ENCODE measurements at places on chromosomes 5 and 9. TPM values are rescaled to one million over a fixed set of nuclear protein-coding genes. Genes with fewer than 3 reads are reported as not detected.

DNA sequence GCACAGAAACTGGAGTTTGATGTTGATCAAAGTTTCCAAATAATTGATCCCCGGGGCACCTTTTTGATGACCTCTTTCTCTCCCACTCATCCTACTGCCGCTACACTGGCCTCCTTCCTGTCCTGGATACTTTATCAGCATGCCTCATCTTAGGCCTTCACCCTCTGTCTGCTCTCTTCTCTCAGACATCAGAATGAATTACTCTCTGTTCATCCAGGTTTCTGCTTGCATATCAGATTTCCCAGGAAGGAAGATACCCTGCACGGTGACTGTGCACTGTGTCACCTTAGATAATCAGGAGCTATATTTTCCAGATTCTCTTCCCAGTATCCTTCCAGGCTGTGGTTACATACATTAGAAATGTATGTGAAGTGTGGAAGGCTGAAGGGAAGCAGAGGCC lies 397.0 kb downstream of the DIRAS2 start:
- no peak overlapping the region for H3K4me3 ChIP-seq
- no peaks in the 10 kb centered on the region for H3K36me3 ChIP-seq
- H3K4me1 ChIP-seq = no peaks in the 10 kb centered on the region
- no peaks in the 10 kb centered on the region for H3K27me3 ChIP-seq
- H3K27ac ChIP-seq = no peak overlapping the region
- DNase-seq = no peak

Gene IL33
- not detected for total RNA-seq

Gene OLFM1
- 0.21 TPM for total RNA-seq

GRCh38 chr5:37071901-37072581 lies 177.1 kb downstream of the CPLANE1 start:
- H3K36me3 ChIP-seq = no peaks in the 10 kb centered on the region
- no peak overlapping the region for H3K27ac ChIP-seq
- no peaks in the 10 kb centered on the region for H3K4me1 ChIP-seq
- no peak for DNase-seq

Gene SEMA5A
- total RNA-seq = 0.28 TPM

Gene PRRX2
- not detected for total RNA-seq

Gene NR2F1
- total RNA-seq = 0.32 TPM

DNA sequence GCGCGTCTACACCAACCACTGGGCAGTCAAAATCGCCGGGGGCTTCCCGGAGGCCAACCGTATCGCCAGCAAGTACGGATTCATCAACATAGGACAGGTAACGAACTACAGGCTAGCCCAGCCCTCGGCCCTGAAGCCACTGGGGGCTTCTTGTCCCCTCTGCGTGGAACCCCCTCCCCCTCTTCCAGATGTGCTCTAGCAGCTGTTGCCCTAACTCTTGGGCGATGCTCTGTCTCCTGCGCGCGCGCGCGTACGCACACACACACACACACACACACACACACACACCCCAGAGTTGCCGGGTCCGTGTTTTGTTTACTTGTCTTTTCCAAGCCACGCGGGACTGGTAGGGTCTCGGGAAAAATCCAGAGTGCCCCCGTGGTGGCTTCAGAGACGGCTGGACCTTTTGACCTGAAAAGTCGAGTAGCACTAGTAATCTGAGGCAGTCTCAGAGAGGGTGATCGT lies 836 bp downstream of the PCSK5 start:
- no peaks in the 10 kb centered on the region for H3K4me1 ChIP-seq
- no peak for DNase-seq
- no peak overlapping the region for H3K27ac ChIP-seq
- H3K27me3 ChIP-seq = no peaks in the 10 kb centered on the region
- no peaks in the 10 kb centered on the region for H3K36me3 ChIP-seq

DNA sequence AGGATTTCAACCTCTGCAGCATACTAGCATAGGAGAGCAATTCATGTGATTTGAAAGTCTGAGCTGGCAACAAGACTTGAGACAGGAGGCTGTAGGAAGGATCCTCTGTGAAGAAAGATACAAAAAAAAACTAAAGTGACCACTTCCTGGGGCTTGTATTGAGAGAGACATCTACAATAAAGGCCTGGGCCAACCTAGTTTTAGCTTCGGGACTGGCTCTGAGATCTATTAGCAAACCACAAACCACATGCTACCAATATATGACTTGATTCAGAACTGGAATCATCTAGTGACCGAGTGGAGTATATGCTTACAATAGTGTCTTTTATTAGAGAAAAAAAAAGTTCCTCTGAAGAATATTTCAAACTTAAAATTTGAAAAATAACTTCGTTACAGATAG lies 1448.9 kb upstream of the CDH6 start:
- no peak overlapping the region for H3K27ac ChIP-seq
- no peaks in the 10 kb centered on the region for H3K36me3 ChIP-seq
- no peaks in the 10 kb centered on the region for H3K27me3 ChIP-seq
- DNase-seq = no peak

Gene AFAP1L1
- total RNA-seq = not detected

DNA sequence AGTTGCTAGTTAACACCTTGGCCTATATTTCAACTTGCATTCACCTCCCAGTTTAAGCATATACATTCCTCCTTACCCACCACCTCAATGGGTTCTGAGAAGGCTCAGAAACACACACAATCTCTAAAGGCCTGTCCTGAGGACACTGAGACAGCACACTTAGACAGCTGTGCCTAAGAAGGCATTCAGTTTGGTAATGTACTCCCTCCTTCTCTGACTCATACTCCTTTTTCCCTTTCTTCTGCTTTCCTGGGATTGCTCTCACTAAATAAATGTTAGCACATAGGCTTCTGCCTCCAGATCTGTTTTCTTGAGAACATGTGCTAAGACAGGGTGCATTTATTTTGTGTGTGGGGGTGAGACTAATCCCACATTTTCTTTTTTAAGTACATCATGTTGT lies 456.8 kb upstream of the CDH6 start:
- H3K27me3 ChIP-seq = no peaks in the 10 kb centered on the region
- H3K27ac ChIP-seq = no peak overlapping the region
- no peak overlapping the region for H3K4me3 ChIP-seq
- no peaks in the 10 kb centered on the region for H3K4me1 ChIP-seq
- no peak for DNase-seq

Gene CNTNAP3
- total RNA-seq = not detected

DNA sequence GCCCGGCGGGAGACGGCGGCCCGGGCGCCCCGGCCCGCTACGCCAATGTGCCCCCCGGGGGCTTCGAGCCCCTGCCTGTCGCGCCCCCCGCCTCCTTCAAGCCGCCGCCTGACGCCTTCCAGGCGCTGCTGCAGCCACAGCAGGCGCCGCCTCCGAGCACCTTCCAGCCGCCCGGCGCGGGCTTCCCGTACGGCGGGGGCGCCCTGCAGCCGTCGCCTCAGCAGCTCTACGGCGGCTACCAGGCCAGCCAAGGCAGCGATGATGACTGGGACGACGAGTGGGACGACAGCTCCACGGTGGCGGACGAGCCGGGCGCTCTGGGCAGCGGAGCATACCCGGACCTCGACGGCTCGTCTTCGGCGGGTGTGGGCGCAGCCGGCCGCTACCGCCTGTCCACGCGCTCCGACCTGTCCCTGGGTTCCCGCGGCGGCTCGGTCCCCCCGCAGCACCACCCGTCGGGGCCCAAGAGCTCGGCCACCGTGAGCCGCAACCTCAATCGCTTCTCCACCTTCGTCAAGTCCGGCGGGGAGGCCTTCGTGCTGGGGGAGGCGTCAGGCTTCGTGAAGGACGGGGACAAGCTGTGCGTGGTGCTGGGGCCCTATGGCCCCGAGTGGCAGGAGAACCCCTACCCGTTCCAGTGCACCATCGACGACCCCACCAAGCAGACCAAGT lies 723 bp downstream of the SNX18 start:
- no peaks in the 10 kb centered on the region for H3K36me3 ChIP-seq
- DNase-seq = no peak
- H3K4me3 ChIP-seq = peak overlapping the region; percentile 73
- H3K27me3 ChIP-seq = no peaks in the 10 kb centered on the region

DNA sequence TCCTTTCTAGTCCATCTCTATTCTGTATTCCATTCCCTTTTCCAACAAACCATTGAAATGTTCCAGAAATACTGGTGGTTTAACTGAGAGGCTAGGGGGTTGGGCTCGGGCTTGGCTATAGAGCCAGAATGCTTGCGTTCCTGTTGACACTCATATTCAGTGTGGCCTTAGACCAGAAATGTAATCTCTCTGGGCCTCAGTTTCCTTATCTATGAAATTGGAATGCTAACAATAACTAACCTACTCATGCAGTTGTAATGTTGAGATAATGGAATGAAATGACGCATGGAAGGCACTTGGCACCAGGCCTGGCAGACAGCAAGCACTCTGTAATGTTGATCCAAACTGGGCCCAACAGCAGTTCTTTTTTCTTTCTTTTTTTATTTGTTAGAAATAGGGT lies 26.8 kb downstream of the JADE2 start:
- H3K4me1 ChIP-seq = peaks cover 76% of the 10 kb centered on the region
- H3K27me3 ChIP-seq = no peaks in the 10 kb centered on the region
- DNase-seq = no peak
- H3K27ac ChIP-seq = 0 out of 2 replicates have a peak overlapping the region, but pooled peaks have one; percentile 35
- peaks cover 14% of the 10 kb centered on the region for H3K36me3 ChIP-seq

Gene CDH10
- total RNA-seq = not detected

Gene AGGF1
- total RNA-seq = 21.1 TPM

GRCh38 chr9:137082925-137083290 lies 3.9 kb upstream of the MAN1B1 start:
- no peaks in the 10 kb centered on the region for H3K36me3 ChIP-seq
- DNase-seq = no peak
- no peaks in the 10 kb centered on the region for H3K27me3 ChIP-seq
- peaks cover 33% of the 10 kb centered on the region for H3K4me1 ChIP-seq
- no peak overlapping the region for H3K4me3 ChIP-seq

GRCh38 chr5:147568710-147569406 lies 59.0 kb upstream of the DPYSL3 start:
- peaks cover 3% of the 10 kb centered on the region for H3K27me3 ChIP-seq
- H3K4me3 ChIP-seq = no peak overlapping the region
- no peak overlapping the region for H3K27ac ChIP-seq
- H3K36me3 ChIP-seq = no peaks in the 10 kb centered on the region
- DNase-seq = no peak

Gene SLC4A9
- total RNA-seq = 0.05 TPM

DNA sequence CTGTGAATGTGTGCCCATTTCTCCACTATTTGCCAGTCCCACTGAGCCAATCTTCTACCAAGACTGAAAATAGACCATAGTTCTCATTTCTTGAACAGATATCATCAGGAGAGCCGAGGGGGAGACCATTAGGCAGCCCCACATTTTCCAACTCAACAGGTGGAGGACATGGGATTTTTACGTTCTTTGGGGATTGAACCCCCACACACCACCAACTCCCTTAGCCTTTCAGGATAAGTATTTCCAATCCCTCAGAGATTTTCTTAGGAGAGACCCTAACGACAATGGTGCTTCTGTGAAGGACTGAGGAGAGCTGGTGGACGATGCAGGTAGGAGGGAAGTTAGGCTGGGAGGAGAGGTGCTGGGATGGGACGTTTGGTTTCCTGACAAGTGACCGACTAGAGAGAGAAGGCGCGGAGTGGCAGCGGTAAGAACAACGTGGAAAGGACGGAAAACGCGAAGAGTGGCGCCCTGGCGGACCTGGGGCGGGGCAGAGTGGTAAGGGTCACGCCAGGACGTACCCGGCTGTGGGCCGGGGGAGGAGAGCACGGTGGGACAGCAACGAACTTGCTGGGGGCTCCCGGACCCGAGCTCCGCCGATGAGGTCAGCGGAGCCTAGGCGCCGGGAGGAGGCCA lies 681 bp upstream of the CHSY3 start:
- H3K27ac ChIP-seq = no peak overlapping the region
- H3K27me3 ChIP-seq = peaks cover 6% of the 10 kb centered on the region
- no peak for DNase-seq
- no peaks in the 10 kb centered on the region for H3K4me1 ChIP-seq

DNA sequence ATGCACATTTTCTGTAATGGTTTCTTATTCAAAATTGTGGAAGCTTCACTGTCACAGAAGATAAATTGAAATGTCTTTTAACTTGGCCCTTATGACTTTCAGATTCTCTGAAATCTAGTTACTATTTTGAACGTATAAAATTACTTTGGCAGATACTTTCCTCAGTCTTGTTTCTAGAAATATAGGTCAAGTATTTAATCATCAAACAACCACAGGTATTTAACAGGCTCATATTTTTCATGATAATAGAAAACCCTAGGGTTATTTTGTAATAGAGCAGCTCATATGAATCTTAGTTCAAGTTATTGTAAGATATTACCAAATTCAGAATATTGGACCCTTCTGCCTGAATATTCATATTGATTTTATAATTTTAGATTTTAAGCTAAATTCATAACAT lies 236.0 kb upstream of the CDH18 start:
- H3K36me3 ChIP-seq = no peaks in the 10 kb centered on the region
- no peaks in the 10 kb centered on the region for H3K27me3 ChIP-seq
- DNase-seq = no peak
- H3K4me1 ChIP-seq = no peaks in the 10 kb centered on the region
